Islet precursor cell (in vitro differentiated cells): ENCODE measurements at places on chromosomes 7 and 10.

DNA sequence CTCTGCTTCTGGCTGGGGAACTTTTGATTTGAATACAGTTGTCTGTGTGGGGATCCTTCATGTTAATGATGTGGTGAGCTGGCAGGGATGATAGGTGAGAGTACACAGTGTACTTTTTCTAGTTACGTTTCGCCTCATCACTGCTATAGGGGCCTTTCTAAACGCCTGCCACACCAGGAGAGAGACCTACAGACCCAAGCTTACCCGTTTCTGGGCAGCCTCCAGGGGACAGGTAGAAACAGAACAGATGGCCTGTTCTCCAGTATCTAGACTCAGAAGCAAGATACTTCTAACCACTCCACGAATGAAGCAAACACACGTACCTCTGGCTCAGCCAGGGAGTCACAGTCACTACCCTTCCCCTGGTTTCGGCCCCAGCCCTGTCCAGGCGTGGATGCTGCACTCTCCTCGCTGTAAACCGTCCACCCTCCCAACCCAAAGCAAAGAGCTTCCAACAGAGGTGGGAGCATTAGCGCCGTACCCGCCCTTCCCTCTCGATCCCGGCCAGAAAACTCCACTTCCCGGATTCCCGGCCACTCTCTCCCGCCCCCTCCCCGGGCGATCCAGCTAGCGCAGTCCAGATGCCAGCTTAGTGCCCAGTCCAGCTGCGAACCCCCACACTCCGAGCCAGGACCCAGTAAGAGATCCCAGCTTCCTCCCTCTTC lies 1.2 kb downstream of the CCDC6 start:
- DNase-seq, result peak; percentile 72

- DNase-seq, result peak; percentile 69
Observed at GRCh38 chr7:107660381-107661080, at the start of gene SLC26A4. SLC26A4 (plus strand) TSS chr7:107660828; CDS start chr7:107661642, 814 bp downstream.

DNA sequence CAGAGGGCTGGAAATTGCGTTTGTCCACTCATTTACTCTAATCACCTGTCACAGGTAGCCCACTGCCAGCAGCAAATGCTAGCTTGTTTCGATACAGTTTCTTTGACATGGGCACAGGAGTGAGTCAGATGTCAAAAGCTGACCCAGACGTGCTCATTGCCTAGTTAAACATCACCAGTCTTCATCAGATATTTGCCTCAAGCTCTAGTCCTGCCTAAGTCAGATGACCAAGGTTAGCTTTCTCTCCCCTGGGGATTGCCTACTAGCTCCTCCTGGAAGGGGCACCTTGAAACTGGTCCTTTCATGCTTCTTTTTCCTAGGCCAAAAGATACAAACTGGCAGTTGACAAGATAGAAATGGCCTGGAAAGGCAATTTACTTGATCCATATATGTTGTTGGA lies 35.2 kb downstream of the GPAM start:
- DNase-seq, result no peak

- DNase-seq, result peak; percentile 92
Observed at GRCh38 chr10:44963772-44964633, 4.4 kb downstream of the RASSF4 start.

DNA sequence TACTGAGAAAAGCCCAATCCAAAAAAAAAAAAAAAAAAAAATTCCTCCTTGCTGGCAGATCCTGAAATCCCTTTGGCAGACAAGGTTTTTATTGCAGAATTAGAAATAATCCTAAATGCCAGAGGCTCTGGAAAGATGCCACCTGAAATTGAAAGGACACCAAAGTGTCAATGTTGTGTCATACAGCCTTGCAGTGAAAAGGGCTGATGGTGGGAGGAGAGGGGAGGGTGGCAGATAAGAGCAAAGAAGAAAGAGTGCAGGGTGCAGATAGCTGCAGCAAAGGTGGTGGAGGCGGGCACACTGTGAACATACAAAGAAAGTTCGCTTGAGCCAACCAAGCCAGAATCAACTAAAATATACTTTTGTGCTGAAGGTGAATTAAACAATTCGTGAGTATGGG lies 8.2 kb upstream of the OPTN start:
- DNase-seq, result no peak

DNA sequence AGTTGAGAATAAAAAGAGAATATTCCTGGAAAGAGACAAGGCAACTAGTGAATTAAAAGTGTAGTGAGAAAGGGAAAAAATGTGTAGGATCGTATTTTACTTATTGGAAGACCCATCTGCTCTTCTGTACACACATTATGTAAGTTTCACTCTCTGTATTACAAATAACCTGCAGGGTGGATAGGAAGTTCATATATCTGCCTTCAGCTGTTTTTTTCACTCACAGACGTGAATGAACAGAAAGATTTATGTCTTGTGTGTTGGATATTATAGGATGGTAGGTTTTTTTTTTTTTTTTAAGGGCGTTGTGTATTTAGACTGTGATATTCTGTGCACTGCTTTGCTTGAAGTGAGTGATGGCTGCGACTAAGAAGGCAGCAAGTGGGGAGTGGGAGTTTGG lies 266.5 kb downstream of the AUTS2 start:
- no peak for DNase-seq

DNA sequence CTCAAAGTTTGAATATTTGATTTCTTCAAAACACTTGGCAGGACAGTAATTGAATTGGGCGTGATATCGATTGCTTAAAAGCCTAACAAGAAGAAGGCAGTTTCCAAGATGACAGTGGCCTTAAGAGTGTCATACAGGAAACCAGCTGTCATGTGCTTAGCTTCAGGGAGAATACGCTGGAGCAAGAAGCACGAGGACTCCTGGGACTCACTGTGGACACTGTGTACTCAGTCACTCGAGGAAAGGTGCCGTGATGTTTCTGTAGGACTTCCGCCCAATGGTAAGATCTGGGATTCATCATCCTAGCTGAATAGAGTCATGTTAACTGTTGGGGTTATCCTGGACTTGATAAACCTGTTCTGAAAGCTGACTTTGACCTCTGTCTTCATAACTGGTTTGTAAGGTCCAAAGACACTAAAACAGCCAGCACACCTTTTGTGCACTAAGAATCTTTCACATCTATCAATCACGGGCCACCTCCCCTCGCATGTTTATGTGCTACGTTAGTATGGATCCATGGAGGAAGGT lies 113.5 kb downstream of the CELF2 start:
- DNase-seq, result no peak

GRCh38 chr7:116529250-116529649 lies 4.4 kb downstream of the CAV1 start:
- DNase-seq, result no peak

DNA sequence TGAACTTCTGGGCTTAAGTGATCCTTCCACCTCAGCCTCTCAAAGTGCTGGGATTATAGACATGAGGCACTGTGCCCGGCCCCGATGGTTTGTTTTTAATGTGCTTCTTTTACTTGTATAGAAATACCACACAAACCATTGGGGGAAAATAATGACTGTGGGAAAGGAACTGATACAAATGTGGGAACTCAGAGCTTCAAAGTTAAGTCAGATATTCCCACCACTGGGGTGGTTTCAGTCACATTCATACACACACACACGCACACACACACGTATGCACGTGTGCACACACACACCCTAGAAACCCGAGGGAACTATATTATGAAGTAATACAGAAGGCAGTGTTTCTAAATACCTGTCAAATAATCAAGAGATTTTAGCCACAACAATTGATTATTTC lies 17.0 kb downstream of the CPA4 start:
- DNase-seq, result no peak

- DNase-seq, result no peak
Observed at GRCh38 chr7:5222841-5223411, 32.9 kb downstream of the WIPI2 start.

GRCh38 chr10:102713539-102713813 lies 721 bp downstream of the ARL3 start:
- no peak for DNase-seq
